ENCODE measurements at places on chromosomes 11 and 22.
A peak's percentile ranks its signal among the peaks of the same experiment; 100 is the strongest.

DNA sequence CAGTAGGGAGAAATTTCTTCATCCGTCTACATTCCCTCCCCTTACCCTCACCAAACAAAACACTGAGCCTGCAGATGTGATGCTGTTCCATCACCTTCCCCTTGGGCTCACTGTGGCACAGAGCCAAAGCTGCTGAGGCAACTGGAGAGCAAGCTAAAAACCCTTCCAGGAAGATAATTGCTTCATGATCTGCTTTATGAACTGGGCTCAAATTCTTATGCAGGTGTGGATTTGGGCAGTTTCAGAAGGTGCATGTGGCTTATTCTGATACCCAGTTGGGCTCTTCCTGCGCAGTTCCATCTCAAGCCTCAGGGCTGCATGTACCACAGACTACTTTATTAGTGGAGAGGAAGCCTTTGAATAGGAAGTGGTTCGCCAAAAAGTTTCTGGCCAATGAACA is 58.3 kb downstream of the AAMDC start:
- DNase-seq, result no peak
- H3K36me3 ChIP-seq, result peaks cover 4% of the 10 kb centered on the region
- H3K27me3 ChIP-seq, result no peaks in the 10 kb centered on the region
- no peak overlapping the region for H3K4me3 ChIP-seq

DNA sequence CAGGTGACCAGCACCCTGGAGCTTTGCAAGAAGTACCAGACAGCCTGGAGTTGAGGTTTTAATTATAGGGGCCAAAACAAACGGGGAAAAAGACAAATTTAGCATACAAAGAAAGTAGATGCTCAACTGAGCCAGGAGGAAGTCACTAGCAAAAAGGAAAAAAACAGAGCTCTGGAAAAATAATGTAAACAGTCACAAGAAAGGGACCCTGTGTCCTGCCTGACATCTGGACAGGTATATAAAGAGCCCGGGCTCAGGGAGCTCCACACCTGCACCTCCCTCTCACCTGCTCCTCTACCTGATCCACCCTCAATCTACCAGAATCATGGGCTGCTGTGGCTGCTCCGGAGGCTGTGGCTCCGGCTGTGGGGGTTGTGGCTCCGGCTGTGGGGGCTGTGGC is at the start of gene KRTAP5-10:
Gene KRTAP5-10 (plus strand): TSS at position 301 of the 400 bp plus-strand sequence. CDS start 25 bp downstream, at position 326.
- H3K4me3 ChIP-seq, result no peak within 1 kb of the TSS
- no peak for DNase-seq
- H3K27ac ChIP-seq, result no peak within 1 kb of the TSS
- peaks cover 48% of the 10 kb centered on the region for H3K27me3 ChIP-seq

DNA sequence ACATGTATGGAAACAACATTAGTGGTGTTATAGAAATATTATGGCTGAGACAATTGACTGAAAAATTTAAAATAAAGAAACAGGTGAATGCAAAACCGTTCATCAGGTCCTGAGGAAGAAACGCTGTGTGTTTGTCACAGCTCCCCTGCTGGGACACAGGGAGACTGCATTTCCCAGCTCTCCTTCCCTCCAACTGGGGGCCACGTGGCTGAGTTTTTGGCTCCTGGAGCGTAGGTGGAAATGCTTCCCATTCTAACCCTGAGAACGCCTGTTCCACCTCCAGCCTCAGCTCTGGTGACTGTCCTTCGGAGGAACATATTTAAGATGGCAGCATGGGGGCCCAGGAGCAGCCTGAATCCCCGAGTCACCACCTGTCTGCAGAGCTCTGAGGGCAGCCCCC is 398.6 kb downstream of the BRD1 start:
- no peak for DNase-seq
- H3K36me3 ChIP-seq, result no peaks in the 10 kb centered on the region
- peaks cover 12% of the 10 kb centered on the region for H3K27me3 ChIP-seq
- no peak overlapping the region for H3K27ac ChIP-seq
- no peak overlapping the region for H3K4me3 ChIP-seq
- no peaks in the 10 kb centered on the region for H3K4me1 ChIP-seq

DNA sequence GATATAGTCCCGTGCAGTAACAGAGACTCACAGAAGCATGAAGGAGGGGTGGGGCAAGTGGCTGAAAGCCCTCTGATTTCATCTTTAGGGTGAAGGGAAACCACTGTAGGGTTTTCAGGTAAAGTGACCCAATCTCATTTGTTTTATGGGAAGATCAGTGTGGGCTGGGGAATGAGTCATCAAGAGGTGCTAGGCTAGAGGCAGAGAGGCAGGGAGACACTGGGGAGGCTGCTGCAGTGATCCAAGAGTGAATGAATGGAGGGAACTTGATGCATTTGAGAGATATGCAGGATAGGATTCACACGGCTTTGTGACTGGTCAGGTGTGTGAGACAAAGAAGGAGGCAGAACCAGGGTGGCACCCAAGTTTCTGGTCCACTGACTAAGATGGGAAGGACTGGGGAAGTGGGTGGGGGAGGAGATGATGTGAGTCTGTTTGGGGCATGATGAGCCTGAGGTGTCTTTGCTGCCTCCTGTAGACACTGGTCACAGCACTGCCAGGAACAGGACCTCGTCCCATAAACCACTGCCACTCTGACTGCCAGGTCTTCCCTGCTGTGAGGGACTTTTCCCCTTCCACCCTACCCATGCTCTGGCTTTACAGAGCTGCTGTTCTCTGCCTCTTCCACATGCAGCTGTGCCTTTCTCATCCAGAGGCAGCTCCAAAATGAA is 239.0 kb downstream of the TENM4 start:
- DNase-seq, result no peak
- peaks cover 2% of the 10 kb centered on the region for H3K27me3 ChIP-seq
- no peak overlapping the region for H3K4me3 ChIP-seq
- no peak overlapping the region for H3K27ac ChIP-seq
- peaks cover 4% of the 10 kb centered on the region for H3K4me1 ChIP-seq

DNA sequence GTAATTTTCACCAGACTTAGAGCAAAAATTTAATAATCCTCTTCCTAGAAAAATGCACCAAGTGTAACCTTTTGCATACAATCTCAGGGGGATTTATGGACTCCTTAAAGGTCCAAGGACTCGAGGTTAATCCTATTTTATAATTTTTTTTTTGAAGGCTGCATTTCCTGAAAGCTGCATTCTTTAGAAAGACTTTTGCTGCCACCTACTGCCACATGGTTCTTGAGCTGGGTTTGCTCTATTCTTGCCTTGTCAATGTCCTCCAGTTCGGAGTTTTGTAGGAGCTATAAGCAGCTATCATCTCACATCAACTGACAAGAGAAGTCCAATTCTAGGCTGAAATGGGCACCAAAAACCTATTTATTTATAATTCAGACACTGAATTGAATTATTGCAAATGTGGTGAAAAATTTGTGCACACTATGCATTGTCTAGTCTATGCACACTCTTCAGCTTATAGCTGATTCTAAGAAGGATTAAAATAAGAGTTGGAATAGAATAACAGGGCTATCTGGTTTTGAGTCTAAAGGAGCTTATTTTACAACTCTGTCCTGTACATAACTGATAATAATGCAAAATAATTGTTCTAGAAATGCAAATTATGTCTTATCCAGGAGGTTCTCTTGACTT is 31.3 kb downstream of the TRAF6 start:
- H3K27me3 ChIP-seq, result no peaks in the 10 kb centered on the region
- DNase-seq, result peak; percentile 21
- H3K4me3 ChIP-seq, result no peak overlapping the region
- H3K36me3 ChIP-seq, result peaks cover 6% of the 10 kb centered on the region
- no peak overlapping the region for H3K27ac ChIP-seq
